ENCODE measurements at places on chromosomes 11 and 22.

GRCh38 chr11:1943977-1944376, 3.2 kb upstream of the MRPL23 start:
- DNase-seq = no peak

DNA sequence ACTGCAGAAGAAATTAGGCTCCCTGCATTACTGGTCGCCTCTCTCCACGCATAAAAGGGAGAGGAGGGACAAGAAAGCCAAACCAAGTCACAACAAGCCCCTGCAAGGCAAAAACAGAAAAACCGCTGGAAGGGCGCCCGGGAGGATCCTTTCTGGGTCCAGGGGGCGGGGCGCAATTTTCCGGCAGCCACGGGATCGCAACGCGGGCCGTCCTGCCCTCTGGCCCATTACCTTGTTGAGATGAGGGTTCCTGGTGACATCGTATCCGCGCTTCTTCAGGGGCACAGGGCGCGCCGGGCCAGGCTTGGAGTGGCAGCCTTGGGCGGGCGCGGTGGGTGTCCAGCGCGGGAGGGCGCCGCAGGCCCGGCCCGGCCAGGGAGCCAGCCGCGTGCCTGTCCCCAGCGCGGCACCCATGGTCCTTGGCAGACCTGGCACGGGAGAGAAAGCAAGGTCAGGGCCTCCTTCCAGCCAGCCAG, 847 bp downstream of the ME3 start:
- no peak for DNase-seq

GRCh38 chr11:13149991-13150390, 127.6 kb upstream of the BMAL1 start:
- no peak for DNase-seq

GRCh38 chr11:11798586-11799438, 43.0 kb upstream of the USP47 start:
- DNase-seq = peak; percentile 66

DNA sequence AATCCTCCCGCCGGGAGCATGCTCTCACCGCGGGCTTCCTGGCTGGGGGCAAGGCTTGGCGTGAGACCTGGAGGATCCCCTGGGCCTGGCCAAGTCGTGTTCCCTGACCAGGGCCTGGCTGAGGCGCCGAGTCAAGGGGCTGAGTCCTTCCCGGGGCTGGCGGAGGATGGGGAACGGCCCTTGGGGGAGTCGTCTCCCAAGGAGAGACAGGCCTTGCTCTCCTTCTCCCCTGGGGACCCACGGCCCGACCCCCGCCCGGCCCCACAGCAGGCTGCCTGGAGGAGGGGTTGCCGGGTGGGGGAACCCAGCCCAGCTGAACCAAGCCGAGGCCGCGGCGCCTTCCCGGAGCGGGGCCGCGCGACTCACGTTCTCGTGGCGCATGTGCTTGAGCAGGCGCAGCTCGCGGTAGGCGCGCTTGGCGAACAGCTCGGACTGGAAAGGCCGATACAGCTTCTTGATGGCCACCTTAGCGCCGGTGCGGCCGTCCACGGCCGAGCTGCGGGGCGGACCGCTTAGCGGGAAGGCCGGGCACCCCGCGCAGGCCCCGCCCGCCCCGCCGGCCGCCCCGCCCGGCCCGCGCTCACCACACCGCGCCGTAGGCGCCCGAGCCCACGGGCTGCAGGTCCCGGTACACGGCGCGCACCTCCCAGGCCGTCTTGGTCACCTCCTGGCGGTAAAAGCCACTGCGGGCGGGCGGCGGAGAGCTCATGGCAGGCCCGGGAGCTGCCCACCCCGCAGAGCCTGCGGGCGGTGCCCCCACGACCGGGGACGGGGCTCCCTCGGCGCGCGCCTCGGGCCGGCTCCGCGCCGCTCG, 475 bp downstream of the MAPK12 start:
- no peak for DNase-seq

DNA sequence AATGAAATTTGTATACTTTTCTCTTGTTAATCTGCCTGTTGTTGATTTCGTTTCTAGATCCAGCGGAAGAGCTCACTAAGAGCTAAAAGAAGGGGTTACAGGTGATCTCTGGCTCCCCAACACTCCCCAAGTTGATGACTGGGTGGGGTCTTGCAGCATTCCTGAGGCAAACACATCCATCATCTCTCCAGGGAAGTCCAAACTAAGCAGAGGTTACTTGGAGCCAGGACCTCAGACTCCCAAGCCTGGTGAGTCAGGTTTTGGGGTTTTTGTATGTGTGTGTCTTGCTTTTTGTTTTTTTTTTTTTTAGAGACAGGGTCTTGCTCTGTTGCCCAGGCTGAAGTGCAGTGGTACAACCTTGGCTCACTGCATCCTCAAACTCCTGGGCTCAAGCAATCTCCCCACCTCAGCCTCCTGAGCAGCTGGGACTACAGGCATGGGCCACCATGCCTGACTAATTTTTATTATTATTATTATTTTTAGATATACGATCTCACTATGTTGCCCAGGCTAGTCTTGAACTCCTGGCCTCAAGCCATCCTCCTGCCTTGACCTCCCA, 11.5 kb upstream of the RPS3 start:
- no peak for DNase-seq

DNA sequence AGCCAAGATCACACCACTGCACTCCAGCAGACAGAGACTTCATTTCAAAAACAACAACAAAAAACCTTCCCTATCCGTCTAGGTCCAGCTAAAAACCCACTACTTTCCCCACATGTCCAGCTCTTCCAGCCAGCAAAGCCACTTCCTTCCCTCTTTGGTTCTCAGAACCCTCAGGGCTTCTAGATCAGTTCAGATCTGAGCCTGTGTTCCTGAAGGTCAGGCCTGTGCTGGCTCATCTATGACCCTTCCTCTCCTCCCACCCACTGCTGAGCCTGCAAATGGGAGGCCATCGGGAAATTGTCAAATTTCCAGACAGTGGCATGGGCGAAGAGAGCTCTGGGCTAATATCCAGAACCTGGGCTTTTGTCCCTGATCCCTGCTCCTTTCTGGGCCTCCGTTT, 37.8 kb downstream of the SLCO2B1 start:
- DNase-seq = no peak

GRCh38 chr11:131583938-131584337, 213.5 kb downstream of the NTM start:
- no peak for DNase-seq

- no peak for DNase-seq
These were observed 37.2 kb downstream of the CKAP5 start for GRCh38 chr11:46808799-46809431.

DNA sequence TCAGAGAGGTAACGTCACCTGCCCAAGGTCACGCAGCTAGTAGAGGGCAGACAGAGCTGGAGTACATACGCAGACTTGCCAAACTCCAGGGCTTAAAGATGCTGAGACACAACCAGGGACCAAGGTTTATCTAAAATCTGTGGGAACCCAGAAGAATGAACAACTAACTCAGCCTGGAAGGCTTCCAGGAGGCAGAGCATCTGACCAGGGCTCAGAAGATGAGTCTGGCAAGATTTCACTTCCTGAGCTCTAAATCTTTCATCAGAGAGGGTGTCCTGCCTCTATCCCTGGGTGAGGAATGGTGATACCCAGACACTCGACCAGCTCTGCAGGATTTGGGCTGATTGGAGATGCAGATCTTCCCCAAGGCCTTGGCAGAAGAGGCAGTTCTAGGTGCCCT, 9.1 kb downstream of the GAL3ST1 start:
- DNase-seq = no peak

DNA sequence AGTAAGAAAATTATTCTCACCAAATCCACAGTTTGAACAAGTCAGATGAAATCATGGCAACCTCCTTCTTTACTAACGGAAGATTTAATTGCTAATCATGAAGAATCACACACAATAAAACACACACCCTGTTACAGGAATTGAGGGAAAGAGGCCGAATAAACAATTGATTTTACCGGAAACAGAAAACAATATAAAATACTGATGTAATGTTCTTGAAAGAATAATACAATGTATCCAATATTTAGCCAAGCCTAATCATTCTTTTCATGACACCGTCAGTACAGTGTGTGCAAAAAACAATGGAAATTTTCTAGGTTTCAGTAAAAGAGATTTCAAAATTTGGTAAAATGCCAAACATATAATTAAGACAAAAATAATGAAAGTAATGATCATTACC, 23.4 kb downstream of the ASRGL1 start:
- DNase-seq = no peak

- DNase-seq = no peak
These were observed 1448.6 kb upstream of the RAG2 start for GRCh38 chr11:38046571-38047135.

DNA sequence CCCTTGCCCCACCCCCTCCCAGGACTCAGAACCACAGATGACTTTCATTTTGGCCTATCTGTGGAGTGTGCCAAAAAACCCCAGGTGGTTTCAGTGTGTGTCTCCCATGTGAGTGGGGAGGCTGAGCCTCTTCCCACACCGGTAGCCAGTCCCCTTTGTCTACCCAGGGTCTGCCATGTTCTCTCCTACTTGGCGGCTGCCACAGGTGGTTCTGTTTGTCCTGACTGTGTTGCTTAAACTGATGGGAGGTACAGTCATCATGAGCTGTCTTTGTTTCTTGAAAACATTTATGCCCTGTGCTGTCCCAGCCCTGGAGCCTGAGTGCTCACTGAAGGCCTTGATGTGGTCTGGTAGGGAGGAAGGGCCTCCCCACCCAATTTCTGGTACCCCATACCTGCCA, 39.7 kb upstream of the SUSD2 start:
- DNase-seq = no peak

DNA sequence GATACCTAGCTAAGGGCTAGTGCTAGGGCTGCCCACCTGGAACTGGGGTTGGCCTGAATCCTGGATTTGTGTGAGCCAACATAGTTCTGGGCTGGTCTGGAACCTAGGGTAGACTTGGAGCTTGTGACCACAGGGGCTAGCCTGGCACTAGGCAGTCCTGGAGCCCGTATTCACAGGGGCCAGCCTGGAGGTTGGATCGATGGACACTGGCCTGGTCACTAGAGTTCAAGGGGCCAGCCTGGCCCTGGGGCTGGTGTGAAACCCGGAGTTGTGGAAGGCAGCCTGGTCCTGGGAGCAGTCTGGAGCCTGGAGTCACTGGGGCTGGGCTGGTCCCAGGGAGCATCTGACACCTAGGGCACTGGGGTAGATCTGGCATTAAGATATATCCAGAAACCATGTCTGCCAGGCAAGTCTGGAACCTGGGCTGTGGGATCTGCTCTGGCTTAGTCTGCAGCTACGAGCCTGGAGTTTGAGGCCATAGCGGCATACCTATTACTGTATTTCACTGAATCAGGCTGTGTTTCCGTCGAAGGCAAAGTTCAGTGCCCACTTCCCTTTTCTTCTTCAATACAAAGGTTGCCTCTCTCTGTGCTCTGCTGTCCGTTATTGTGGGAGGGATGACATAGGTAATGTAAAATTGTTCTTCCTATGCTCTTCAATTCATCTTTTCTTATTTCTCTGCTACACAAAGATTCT, 9.1 kb upstream of the GLYATL1B start:
- no peak for DNase-seq

DNA sequence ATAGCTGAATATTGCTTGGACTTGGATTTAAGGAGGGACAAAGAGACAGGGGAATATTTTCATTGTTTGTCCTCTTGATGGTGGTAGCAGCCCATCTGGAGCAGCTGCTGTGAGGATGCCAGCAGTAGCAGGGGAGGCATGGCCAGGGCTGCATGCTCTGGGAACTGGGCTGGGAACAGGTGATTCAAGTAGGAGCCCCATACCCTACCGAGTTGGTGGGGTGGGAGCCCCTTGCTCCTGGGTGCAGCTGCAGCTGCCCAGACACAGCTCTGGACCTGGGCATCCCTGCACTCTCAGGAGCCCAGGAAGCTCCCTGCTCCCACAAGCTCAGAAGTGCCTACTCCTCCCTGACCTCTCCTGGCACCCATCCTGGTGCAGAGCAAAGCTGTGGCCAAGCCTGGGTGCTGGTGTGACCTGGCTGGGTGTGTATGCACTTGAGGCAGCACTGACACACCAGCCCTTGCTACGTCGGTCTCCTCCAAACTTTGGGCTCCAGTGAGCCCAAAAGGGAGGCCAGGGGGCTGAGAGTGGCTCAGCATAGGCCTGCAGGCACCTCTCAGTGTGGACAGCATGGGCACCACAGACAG, 341.8 kb upstream of the CCDC179 start:
- no peak for DNase-seq
